CD4-positive, alpha-beta T cell treated with Interleukin-21 for 1 hour (primary cell): ENCODE measurements at places on chromosomes 13 and 19.

- no peak for DNase-seq
Observed at GRCh38 chr13:87942205-87942604, 271.0 kb downstream of the SLITRK5 start.

DNA sequence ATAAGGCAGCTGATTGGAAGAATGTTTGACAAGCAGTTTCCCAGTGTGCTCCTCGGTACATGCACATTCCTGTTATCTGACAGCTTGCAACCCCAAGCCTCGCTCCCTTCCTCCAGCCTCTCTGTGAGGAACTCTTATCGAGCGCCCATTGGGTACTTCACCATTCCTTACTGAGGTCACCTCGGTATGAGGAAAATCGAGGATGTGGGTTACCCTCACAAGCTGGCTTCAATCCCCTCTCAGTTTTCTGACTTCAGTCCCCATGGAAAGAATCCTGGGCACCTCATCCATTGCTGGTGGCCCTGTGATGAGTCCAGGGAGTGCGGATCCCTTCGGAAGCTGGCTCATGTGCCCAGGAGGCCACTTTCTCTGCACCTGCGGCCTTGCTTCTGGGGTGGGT is 17.3 kb downstream of the TEX29 start:
- DNase-seq: no peak

DNA sequence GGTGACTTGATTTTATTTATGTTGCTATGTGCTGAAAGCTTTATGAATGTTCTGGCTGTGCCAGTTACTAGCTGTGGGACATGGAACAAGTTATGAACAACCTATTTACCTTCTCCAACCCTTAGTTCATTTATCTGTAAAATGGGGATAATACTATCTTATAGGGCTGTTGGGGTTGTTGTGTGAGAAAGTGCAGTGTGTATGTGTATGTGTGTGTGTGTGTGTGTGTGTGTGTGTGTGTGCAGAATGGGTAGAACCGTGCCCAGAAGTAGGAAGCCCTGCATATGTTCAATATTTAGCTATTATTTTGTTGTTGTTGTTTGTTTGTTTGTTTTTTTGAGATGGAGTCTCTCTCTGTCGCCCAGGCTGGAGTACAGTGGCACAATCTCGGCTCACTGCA is 20.4 kb downstream of the ZSWIM9 start:
- DNase-seq: no peak

DNA sequence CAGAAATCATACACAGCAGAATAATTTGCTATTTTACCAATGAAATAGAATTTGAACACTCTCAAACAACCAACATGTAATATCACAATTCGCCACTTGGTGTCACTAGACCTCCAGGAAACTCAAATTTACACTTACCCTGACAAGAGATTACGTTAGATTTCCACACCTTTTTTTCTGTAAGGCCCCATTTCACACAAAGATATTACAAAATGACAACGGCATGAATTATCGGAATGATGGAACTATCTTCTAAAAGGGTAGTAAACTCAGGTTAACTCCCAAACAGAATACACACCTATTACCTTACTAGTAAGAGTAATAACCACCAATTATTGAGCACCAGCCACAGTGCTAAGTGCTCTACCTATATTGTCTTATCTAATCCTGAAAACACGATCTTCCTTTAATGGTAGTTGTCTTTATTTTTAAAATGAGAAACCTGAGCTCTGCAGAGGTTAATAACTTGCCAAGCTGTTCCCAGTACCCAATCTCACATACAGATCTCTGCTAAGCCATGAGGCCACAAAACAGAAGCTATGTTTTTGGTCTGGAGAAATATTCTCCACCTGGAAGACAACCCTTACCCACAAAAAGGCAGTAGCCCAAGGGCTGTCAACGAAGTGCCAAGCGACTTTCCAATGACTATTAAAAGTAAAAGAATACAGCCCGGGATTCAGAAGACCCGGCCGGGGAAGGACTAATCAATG is 152.4 kb downstream of the DCLK1 start:
- DNase-seq: peak; percentile 15

GRCh38 chr19:4199699-4200293 is 17.3 kb downstream of the ANKRD24 start:
- DNase-seq: no peak

GRCh38 chr19:35592226-35592625 is 6.3 kb downstream of the PMIS2 start:
- DNase-seq: peak; percentile 44

DNA sequence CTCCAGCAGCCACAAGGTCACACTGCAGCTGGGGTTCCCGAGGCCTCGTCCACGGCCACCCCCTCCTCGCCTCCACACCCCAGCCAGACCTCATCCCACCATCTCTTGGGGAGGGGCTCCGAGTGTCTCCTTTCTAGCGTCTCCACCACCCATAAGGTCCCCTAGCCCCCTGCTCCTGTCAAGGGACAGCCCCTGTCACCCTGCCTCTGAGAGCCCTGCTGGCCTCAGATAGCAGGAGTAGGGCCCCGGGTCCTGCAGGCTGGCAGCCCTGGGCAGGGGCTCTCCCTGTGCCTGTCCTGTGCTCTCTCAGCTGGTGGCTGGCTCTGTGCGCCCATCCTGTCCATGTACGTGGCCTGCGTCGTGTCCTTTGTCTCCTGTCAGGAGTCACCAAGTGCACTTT is 17.0 kb downstream of the COMP start:
- no peak for DNase-seq

GRCh38 chr13:70347947-70348620 is 239.8 kb upstream of the KLHL1 start:
- no peak for DNase-seq

DNA sequence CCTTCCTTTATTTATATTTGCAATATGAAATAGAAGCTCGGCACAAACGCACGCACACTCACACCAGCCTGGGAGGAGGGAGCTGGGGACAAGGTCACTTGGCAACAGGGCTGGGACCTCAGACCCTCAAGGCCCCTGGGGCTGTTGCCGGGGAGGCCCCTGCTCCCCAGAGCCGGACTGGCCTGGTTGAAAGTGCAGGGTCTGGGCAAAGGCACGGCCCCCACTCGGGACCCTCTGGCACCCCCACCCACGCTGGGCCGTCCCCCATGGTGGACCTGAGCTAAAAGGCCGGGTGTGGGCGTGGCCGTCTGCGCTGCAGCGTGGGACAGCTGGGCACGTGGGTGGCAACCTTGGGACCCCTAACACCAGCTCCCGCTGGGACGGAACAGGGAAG is 1.2 kb upstream of the TMEM86B start:
- no peak for DNase-seq

- DNase-seq: no peak
Observed at GRCh38 chr13:33146843-33147611, 130.8 kb downstream of the KL start.

DNA sequence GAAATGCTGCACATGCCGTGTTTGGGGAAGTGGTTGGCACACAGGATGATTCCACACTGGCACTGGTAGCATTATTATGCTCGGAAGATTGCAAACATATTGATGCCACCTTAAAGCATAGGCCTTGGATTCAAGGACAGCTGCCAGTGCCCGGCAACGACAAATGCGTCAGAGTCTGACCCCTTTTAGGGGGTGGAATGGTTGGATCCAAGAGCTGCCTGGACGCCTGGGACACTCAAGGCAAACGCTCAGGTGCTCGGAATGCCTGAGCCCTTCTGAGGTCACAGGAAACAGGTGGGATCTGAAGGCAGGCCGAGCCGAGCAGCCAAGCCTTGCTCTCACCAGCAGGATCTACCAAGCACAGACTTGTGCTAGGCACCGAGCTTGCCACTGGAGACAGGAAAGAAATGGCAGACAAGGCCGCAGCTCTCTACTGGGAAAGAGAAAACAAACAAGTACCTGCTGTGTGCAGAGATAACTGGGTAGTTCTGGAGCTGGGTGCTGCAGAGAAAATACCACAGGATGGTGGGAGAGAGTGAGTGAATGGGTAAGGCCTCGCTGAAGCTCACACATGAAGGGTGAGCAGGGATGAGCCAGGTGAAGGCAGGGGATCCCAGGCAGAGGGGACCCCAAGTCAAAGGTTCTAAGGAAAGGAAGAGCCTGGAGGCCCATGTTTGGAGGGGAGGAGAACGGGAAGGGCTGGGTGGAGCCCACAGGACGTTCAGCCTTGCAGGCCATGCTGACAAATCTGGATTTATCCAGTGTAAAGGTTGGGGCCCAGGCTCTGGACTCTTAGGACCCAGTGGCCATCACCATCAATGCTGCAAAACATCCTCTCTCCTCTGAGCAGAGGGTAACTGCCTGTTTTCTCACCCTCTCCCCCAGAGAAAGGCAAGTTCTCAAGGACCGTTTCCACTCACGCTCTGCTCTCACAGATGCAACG is 9.2 kb downstream of the RANBP3 start:
- DNase-seq: no peak

DNA sequence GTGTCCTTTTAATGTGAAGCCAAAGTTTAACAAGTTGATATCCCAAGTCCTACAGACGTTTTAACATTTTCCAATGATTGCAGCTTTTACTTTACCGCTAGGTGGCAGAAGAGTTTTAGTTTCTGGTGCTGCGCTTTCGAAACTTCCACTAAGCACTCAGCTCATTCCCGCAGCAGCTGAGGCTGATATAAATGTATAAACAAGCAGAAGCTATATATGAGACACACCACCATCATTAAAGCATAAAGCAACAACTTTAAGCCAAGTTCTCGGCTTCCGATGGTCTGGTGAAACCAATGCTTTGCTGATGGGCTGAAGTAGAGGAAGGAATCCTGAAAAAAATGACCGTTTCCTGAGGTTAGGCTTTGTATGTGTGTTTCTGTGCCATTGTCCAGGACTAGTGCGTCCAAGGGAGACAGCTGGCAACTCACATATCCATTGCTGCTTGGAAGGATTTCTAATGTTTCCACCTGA is 753.9 kb downstream of the OLFM4 start:
- DNase-seq: no peak

DNA sequence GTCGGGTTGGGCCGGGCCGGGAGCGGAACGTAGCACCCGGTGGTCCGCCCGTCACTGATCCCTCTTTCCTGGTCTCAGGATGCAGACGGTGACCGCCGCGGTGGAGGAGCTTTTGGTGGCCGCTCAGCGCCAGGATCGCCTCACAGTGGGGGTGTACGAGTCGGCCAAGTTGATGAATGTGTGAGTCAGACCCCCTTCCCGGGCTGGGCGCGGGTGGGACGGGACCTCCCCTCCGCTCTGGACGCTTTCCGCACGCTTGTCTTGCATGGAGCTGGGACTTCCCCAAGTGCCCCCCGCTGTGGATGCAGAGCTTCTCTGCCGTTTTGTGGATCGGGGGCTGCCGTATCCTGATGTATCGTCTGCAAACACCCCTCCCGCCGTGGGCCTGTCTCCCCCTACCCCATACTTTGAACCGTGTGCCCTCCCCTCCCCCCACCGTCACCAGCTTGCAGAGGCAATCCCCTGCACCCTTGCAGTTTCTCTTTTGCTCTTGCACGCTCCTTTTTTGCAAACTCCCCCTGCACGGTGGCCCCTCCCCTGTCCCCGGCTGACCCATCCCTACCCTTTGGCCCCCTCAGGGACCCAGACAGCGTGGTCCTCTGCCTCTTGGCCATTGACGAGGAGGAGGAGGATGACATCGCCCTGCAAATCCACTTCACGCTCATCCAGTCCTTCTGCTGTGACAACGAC is 669 bp downstream of the GADD45B start:
- peak; percentile 68 for DNase-seq
